ENCODE measurements at places on chromosomes 13 and 19.

- no peak for DNase-seq
These were observed 121.5 kb upstream of the CSNK1A1L start for GRCh38 chr13:37226971-37227370.

DNA sequence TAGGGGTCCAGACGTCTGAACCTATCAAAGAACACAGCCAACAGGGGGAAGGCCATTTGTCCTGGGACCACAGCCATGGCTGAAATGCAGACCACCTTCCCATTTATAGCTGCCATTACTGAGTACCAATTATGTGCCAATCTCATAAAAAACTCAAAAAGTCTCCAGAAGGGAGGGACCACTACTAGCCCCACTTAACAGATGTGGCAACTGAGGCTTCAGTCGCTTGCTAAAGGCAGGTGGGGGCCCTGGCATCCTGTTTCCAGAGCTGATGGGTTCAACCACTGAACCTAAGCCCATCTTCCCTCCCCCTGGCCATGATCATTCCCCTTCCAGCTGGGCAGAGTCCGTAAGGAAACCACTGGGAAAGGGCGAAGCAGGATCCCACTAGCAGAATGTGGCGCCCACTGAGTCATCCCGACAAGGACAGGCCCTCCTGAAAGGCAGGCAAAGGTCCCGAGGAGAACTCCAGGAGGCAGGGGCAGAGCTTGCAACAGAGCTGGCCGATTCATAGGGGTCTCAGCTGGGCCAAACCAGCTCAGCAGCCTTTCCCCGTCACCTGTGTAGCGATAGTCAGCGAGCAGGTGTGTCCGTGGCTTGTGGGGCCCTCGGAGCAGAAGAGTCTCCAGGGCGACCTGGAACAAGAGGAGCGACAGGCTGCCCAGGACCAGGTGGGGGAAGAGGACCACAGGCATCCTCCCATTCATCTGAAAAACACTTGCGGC is 14.3 kb upstream of the NAPA start:
- DNase-seq: no peak

DNA sequence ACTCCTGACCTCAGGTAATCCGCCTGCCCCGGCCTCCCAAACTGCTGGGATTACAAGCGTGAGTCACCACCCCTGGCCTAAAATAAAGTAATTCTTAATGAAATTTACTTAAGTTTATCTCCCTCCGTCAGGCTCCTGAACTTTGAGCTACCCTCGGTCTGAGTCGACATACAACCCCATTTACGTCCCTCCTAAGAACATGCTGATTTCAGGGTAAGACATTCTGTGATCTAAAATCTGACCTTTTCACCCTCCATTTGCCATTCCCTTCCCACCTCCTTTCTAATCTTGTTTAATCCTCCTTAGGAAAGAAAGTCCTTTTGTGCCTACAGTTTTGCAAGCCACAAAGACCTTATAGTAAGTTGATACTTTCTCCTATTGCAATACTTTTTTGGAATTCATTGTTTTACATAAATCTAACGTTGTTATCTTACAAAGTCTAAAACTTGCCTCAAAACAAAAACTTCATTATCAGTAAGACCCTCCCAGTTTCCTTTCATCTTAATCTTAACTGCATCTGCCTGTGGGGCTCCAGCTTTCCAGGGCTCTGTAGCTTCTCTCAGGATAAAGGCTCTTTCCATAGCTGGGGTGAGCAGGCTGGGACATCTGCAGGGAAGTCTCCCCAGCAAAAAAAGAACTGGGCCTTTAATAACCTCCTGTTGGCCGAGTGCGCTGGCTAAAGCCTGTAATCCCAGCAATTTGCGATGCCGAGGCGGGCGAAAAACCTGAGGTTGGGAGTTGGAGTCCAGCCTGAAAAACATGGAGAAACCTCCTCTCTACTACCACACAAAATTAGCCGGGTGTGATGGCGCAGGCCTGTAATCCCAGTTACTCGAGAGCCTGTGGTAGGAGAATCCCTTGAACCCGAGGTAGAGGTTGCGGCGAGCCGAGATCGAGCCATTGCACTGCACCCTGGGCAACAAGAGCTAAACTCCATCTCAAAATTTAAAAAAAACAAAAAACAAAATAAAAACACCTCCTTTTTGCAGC is 143.1 kb downstream of the ZNF737 start:
- no peak for DNase-seq

GRCh38 chr19:11164879-11165406 is 9.4 kb upstream of the SPC24 start:
- DNase-seq: no peak

DNA sequence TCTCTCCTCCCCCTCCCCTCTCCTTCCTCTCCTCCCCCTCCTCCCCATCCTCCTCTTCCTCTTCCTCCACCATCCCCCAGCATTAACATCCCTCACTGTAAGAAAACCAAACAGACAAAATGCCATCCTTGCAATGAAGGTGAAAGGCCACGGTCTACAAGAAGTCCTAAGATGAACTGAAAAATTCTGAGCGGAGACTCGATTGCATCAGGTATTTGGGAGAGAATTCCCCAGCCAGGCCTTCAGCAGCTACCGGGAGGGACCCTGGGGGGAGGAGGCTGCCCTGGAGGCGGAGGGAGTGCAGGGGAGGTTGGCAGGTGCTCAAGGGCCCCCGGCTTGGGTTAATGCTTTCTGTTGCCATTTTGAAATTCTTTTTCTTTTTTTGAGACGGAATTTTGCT is 10.1 kb upstream of the TIMM44 start:
- no peak for DNase-seq

- no peak for DNase-seq
These were observed 531.7 kb downstream of the MYO16 start for GRCh38 chr13:109160887-109161669.

DNA sequence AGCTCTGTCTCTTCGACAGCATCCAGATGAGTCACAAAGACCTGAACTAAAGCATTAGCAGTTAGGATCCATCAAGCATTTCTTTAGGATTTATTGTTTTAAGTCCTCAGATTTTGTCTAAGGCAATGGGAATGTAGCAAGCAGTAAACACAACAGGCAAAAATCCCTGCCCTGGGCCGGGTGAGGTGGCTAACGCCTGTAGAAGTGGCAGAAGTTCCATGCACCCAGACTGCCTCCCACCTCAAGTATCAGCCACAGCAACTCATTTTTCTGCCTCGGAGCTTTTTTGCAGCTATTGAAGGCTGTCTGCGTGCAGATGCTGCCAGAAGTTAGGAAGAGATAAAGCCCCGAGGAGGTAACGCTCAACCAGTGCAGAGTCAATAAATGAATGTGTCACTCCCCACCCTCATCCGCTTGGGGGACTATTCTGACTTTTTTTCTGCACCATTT is 47.1 kb upstream of the MRI1 start:
- no peak for DNase-seq

DNA sequence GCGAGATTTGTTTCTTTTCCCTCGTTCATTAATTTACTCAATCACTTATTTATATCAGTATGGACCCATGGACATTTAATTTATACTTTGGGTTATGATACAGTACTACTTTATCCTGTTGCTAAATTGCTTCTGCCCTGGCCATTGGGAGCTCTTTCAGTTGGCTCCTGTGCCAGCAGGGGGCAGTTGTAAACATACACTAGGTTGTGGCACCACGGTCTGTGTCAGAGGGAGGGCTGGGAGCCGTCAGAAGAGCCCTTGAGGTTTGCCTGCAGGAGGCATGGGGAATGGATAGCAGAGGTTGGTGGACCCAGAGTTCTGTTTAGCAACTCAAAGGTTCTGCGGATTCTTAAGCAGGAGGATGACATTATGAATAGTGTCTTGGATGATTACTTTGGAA is 94.3 kb downstream of the ERCC5 start:
- DNase-seq: no peak

DNA sequence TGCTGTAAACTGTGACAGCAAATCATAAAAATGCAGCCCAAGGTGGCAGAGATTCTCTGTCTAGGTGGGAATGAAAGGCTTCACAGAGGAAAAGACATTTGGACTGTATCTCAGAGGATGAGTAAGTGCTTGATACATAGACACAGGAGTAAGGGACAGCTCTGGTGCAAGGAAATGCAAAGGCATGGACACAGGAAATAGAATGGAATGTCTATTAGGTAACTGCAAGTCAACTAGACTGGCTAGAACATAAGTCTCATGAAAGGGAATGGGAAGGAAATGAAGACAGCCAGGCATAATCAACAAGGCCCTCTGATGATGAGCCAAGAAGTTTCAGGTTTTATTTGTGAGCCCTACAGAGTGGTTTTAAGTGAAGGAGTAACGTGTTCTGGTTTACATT is 321.7 kb downstream of the SUCLA2 start:
- no peak for DNase-seq

GRCh38 chr19:3186891-3187661 is 1.3 kb downstream of the NCLN start:
- DNase-seq: no peak

DNA sequence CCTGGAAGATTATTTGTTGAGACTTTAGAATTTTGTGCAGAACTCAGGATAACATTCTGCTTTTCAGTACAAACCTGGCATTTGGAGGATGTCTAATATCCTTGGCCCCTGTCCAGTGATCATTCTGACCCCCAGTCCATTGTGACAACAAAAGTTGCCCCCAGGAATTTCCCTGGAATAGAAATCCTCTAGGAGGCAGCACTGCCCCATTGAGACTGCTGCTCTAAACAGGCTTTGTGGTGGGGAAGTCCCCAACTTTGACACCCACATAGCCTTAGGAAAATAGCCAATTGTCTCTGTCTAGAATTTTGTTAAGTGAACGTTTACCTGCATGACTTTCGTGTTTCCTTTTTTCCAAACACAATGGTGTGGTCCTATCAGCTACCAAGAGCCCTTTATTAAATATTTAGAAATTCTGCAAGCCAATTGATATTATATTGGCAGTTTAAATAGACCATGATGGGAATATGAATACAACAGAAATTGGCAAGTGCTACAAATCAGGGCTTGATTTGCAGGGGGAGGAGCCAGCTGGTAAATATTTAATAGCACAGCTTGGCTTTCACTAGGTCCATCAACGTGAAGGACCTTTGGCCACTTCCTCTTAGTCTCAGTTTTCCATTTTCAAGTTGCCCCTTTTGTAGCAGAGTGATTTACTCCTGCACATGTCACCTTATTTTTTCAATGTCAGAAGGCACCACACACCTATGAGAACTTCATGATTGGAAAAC is 451.7 kb downstream of the EFNB2 start:
- no peak for DNase-seq

DNA sequence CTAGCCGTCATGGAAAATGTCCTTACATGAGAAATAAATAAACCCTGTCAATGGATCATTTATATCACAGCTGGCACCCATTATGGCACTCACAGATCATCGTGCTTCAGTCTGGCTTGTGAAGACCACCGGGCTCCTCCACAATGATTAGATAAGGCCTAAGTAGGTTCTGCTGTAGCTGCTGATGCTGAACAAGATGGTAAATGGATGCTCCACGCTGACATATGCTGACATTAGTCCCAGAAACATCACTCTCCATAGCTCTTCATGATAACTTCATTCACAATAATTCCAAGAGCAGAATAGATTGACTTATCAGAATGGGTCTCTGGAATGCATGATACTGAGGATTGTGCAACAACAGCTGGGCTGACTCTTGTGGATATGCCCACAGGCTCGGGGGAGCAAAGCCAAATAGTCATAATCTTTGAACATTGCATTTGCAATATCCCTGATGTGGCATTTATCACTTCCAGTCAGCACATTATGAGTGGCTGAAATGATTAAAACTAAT is 63.8 kb upstream of the RXFP2 start:
- no peak for DNase-seq

DNA sequence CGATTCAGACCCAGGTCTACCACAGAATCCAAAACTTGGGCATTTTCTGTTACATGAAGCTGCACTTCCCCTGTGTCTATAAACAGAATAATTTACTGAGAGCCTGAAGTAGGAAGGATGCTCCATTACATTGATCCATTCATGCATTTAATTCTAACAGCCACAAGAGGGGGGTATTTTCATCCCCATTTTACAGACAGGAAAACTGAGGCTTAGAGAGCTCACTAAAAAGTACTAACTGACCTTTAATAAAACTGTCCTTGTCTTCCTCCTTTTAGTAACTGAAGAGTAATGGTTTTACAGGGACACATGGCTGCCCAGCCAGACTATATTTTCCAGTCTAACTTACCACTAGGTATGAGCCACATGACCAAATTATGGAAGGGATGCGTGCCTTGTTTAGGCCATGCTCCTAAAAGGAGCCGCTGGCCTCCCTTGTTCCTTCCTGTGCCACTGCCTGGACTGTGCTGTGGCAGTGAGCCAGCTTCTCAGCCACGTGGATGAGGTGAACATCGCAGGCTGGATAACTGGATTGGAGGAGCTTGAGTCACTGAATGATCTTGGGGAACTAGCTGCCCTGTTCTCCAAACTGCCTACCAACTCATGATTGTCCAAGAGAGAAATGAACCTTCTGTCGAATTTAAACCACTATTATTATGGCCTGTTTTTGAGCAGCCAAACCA is 108.3 kb downstream of the DOCK9 start:
- DNase-seq: no peak

DNA sequence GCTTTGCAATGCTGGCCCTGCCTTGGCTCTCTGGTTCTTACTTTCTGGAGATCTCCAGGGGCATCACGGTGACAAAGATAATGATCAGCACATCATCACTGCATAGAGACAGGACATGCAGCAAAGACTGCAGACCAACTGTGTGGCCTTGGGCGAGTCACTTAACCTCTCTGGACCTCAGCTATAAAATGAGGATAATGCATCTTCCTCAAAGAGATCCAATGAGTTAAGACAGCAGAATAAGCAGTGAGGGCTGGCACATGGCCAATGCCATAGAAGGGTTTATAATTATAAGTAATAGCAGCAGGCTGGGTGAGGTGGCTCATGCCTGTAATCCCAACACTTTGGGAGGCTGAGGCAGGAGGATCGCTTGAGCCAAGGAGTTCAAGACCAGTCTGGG is 2.4 kb downstream of the MAG start:
- DNase-seq: no peak

- DNase-seq: no peak
These were observed 10.7 kb upstream of the GRTP1 start for GRCh38 chr13:113374511-113375175.

- DNase-seq: peak; percentile 54
These were observed 2.3 kb downstream of the WDR83 start for GRCh38 chr19:12668932-12669269.

DNA sequence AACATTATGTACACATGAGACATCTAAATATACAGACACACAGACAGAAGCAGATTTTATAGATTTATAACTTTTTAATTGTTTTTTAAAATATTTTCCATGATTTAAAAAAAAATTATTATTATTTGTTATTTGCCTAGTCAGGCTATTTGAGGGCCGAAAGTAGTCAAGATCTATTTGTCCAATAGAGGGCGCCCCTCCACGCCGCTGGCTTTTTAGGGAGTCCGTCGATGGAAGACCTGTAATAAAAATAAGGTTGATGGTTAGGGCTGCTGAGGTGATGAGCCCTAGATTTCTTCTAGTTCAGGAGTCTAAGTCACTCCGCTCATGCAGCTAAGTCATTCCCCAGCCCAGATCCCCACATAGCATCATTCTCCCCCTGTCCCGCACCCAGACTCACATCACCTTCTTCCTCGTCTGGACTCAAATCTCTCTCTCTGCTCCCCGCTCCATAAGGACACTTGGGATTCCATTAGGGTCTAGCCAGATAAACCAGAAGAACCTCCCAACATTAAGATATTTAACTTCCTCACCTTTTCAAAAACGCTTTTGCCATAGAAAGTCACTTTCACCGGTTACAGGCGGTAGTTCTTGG is 33.9 kb upstream of the CEACAM21 start:
- peak; percentile 77 for DNase-seq

Data from activated T-cell treated with anti-CD3 and anti-CD28 coated beads for 4 hours (primary cell).